Stimulated activated CD8-positive, alpha-beta memory T cell treated with anti-CD3 and anti-CD28 coated beads, Interleukin-4, amount 100 ng/mL, for 48 hours (primary cell): ENCODE measurements at places on chromosomes 3 and 15.

DNA sequence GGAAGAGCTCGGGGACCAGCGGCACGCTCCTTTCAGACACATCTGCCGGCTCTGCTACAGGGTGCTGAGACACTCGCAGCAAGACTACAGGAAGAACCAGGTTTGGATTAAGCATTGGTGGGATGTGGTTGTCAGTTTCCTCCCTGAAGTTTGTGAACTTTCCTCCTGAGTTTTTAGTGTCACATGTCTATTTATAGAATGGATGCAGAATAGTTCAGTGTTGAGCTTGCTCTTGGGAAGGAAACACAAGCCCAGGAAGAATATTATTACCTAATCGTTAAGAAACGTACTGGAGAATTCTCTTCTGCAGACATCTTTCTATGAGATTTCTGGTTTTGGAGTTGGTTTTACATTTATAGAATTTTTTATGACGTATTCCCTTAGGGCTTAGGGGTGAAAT, 172.0 kb downstream of the ITPR1 start:
- no peak for DNase-seq

DNA sequence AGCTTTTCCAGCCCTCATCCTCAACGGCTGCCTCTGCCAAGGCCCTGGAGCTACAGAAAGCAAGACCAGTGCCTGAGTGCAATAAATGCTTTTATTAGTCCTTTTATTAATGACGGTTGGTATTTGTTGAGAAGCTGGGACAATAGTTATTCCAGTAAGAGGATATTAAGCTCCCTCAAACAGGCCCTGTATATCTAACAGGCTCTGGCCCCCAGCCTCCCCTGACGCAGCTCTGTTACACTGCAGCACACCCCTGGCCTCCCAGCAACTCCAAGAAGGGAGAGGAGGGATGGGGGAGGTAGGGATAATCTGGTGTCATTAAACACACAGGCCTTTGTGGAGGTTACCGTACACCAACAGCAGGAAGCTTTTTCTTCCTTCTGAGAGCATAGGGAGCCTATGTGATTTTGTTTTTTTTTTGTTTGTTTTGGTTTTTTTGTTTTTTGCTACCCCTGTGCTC, 30.8 kb upstream of the MAGEF1 start:
- DNase-seq, result no peak

GRCh38 chr15:52635908-52636307, 43.3 kb downstream of the ATOSA start:
- DNase-seq, result no peak

- no peak for DNase-seq
These were observed 296.1 kb downstream of the LRTM1 start for GRCh38 chr3:54631516-54632325.

- DNase-seq, result no peak
These were observed 38.7 kb upstream of the CA12 start for GRCh38 chr15:63420333-63420747.

- DNase-seq, result no peak
These were observed 39.4 kb upstream of the PCSK6 start for GRCh38 chr15:101528917-101529299.

DNA sequence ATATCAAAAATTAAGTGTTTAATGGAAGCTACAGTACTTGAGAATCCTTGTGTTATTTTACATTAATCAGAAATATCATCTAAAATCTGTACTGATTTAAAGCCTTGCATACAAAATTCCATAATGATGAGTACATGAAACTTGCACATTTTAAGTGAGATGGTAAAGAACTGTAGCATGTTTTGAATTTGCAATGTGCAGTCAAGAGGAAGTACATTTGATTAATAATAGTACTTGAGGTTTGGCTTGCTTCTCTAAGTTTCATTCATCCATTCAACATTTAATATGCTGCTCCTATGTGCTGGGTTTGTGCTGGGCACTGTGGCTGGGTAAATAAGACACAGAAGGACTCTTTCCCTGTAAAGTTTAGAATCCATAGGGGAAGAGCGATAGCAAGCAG, 332.3 kb downstream of the CNTN3 start:
- no peak for DNase-seq

DNA sequence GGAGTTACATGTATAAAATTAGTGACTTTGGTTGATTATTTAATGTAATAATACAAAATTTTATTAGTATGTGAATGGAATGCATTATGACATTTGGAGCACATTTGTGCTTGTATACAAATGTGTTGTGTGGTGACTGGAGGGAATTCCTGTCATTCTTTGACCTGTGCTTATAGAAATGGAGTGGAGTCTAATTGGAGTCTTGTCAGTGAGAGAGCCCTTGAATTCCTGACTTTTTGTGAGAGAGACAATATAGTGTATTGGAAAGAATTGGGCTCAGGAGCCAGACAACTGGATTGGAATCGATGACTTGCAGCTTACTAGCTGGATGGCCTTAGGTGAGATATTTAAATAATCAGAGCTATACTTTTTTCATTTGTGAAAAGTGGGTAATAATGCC, 9.4 kb downstream of the TCF12 start:
- DNase-seq, result no peak

DNA sequence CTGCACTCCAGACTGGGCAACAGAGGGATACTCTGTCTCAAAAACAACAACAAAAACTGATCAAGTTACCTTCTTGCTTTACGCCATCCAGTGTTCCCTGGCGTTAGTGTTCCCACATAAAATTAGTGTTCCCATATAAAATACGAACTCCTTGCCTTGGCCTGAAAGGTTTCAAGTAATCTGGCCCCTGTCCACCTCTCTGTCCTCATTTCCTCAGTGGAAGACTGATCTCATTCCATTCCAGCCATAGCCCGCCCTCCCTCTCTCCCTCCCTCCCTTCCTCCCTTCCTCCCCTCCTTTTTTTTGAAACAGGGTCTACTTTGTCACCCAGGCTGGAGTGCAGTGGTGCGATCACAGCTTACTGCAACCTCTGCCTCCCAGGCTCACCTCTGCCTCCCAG, 2.8 kb upstream of the CAND2 start:
- DNase-seq, result no peak

DNA sequence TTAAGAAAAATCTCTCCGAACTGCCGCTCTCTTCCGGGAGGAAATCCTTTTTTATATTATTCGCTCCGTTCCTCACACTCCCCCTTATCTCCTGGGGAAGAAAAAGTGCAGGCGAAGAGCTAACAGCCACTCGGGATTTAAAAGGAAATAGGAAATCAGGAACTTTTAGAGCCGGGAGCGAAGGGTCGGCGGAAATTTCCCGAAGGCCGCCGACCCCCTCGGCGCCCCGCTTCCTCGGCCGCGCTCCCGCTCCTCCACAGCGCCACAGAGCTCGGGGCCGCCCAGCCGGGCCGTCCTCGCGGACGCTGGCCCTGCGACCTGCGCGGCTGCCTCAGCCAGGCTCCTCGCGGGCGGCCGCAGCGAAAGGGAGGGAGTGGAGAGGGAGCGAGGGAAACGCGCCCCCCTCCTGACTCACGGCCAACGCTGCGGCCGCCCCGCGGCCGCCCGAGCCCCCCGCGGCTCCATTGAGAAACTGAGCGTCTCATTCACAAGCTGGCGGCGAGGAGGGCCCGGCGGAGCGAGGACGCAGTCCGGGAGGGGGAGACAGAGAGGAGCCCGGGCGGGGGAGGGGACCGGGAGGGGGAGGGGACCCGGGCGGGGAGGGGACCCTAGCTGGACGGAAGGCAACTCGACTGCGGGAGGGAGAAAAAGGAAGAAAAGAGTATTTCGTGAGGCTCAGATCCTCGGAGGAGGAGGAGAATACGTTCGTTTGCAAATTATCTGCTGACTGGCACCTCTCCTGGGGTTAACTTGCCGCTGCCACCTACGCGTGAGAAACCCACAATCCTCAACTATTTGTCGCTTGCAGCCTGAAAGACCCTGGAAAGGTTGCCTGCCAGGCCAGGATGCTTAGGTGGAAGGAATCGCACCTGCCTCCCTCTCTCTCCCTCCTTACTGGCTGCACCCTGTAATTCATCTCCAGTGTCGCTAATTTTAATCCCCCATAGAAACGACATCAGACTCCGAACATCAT, at the start of gene PTPN9:
Gene PTPN9, minus strand, starts transcription at position 368 of the 973 bp plus-strand sequence. CDS start 539 bp downstream, outside the sequence.
- peak; percentile 83 for DNase-seq

DNA sequence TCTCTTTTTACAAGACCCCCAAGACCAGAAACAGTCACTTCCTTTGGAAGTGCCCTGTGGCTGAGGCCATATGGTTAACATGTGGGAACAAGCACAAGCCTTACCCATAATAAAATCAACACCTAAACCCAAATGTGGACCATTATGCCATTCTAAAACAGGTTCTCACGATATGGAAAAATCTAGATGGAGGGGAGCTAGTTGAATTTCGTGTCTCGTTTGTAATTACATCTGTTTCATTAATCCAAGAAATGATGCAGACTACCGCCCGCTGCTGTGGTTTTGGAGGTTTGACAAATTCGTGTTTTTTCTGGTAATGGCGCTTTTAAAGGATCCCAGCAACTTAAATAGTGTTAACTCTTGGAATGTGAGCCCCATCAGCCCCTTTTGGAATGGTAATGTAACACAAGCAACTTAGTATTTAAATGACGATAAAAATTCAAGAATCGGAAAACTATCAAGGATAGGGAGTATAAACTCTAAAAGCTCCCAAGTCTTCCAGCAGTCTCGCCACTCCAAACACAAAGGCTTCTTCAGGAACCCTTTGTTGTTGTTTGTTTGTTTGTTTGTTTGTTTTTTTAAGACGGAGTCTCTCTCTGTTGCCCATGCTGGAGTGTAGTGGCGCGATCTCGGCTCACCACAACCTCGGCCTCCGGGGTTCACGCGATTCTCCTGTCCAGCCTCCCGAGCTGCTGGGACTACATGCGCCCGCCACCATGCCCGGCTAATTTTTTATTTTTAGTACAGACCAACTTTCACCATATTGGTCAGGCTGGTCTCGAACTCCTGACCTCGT, 1.1 kb downstream of the CNBP start:
- peak; percentile 55 for DNase-seq

- DNase-seq, result no peak
These were observed 731.4 kb downstream of the PLOD2 start for GRCh38 chr3:145429546-145429945.

DNA sequence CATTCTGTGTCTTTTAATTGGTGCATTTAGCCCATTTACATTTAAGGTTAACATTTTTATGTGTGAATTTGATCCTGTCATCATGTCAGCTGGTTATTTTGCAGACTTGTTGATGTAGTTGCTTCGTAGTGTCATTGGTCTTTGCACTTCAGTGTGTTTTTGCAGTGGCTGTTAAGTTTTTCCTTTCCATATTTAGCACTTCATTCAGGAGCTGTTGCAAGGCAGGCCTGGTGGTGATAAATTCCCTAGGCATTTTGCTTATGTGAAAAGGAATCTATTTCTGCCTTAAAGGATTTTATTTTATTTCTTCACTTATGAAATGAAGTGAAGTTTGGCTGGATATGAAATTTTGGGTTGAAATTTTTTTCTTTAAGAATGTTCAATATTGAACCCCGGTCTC, 70.2 kb upstream of the CD96 start:
- DNase-seq, result no peak

DNA sequence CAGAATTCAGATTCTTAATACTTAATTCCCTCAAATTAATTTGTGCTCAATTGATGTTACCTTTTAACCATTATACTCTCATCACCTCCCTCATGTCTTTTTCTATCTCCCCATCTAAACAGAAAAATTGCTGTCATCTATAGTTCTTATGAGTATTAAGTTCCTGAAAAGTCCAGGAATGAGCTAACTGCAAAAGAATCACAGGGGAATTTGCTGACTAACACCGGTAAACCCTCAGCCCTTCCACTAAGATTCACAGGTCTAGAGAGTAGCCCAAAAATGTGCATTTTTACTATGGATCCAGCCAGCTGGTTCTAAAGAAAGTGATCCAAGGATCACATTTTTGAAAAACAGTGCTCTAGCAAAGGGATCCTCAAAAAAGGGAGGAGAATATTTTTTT, 67.0 kb downstream of the SETD2 start:
- no peak for DNase-seq

GRCh38 chr15:60057554-60057953, 53.4 kb downstream of the FOXB1 start:
- no peak for DNase-seq

GRCh38 chr3:125035217-125035616, 20.6 kb downstream of the HEG1 start:
- DNase-seq, result no peak

DNA sequence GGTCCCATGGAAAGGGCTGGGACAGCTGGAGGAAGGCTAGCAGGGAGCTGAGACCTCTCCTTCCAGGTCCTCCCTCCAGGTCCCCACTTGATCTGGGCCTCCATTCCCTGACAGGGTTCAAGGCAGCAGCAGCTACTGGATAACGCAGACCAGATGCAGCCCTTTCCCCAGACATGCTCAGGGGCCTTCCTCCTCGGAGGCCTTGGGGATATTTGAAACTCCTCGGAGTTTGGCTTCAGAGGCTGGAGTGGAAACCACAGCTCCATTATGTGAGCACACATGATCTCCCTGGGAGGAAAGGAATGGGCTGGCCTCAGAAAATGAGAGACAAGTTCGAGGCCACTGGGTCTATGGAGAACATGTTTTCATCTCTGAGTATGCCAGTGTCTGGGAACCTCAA, 119.3 kb downstream of the SMAD6 start:
- no peak for DNase-seq

- DNase-seq, result peak; percentile 27
These were observed at the start of gene ATP2B2 for GRCh38 chr3:10505050-10505790. TSS of gene ATP2B2 (minus strand) at chr3:10505586. CDS start at chr3:10449543, 56,043 bp downstream.

DNA sequence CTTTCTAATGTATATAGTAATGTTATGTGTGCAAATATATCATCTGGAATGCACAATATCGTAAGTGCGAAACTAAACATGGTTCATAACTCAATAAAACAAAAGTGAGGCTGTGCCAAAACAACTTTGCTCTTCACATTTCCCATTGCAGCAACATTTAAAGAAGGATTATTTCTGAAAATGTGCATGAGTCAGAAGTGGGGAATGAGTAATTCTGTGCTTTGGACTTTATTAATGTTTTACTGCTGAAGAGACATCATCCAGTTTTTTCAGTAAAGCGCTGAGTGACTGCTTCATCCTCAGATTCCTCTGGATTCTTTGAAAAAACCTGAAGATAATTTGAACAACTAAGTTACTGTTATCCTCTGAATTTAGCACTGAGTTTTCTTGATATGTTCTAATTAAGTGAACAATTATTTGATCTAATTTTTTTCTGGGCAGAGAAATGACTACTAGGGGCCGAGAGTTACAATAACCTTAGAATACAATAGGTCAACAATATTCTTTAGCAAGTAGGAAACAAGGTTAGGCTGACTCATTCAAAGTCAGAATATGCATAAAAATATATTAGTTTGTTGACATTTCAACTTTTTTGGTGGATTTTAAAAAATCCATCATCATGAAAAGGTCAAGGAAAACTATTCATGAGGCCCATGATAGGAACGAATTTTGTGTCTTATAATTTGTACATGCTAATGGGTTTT, 20.0 kb upstream of the PLCL2 start:
- DNase-seq, result no peak

- peak; percentile 73 for DNase-seq
These were observed 2.4 kb downstream of the CIB1 start for GRCh38 chr15:90231028-90232017.

GRCh38 chr15:25862071-25862471, 1.1 kb downstream of the ATP10A start:
- no peak for DNase-seq
